ENCODE measurements at places on chromosomes 3 and 15.
A peak's percentile ranks its signal among the peaks of the same experiment; 100 is the strongest.

DNA sequence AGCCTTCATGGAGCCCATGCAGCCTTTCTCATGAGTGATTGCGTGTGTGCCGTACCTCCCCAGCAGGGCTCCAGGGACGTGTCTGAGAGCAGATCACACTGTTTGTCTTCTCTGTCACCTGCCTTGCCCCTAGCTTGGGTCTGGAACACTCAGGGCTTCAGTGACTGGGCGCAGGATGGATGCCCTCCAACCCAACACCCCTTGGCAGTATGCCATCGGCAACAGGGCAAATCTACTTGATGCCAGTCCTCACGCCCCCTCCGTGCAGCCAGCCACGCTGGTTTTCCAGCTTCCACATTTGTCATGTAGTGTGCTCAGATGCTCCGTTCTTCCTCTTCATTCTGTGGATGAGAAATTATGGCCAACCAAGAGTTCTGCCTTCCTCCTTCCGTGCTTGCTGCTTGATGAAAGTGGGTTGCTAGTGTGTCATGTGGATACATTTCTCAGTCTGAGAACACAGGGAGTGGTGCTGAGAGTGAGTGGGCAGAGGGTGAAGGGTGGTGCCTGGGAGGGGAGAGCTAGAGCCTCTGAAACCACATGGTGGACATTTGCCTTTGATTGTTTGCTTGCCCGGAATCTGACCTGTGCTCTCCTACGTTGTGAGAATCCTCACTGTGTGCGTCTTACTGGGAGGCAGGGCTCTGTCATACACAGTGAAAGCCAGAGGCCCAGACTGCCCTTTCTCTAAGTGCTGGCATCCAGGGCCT, 97.2 kb downstream of the FAM43A start:
- DNase-seq, result peak; percentile 82

DNA sequence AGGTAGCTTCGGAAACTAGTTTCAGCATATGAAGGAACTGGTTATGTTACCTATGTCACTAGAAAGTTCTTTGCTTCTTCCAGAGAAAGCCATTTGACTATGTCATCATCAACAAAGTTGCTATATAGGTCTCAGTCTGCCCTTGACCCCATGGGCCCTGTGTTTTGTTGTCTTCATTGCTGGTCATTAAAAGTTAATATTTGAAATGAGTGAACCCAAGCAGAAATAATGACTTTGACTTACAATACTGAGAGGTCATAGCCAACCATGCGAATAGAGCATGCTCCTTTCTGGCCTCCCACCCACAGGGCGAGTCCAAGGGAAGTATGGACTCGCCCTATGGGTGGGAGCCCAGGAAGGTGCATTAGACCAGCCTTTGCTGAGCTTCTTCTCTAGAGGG, 40.9 kb downstream of the APH1B start:
- no peak for DNase-seq

DNA sequence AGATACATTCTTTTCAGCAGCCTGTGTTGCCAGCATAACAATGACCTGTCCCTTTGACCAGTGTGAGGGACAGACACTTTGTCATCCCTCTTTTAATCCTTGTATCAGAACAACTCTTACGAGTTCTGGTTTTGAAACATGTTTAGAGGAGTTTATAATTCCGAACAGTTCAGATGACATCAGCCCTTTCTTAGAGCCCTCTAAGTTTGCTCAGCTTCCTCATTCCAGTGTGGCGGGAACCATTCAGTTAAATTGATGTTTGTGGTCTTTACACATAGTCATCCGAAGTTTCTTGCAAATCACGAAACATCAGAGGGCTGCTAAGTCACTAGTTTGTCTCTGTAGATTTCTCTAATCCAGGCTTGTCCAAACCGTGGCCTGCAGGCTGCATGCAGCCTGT, 102.5 kb downstream of the AKAP13 start:
- DNase-seq, result no peak

DNA sequence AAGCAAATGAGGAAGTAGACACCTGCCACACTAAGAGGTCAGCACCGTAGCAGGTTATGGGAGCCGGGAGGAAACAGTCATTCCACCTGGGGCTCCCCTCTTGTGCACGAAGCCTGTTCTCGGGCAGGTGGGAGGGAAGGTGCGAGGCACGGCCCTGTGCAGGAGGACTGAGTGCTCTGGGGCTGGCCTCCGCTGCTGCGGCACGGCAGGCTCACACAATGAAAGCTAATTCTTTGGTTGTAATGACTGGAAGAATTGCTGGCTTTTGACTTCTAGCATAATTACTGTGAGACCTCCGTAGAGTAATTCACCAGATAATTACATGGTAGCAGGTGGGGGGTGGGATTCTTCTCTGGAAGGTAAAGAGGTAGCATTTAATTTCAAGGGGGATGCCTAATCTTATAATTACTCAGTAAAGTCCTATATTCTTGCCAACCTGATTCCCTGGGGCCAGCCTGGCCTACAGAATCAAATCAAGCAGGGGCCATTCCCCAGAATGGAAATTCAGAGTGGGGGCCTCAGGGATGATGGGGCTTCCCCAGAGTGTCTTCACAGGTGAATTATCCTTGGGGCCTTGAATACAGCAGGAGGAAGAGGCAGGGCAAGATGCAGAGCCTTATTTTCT, 129.1 kb downstream of the TPRA1 start:
- no peak for DNase-seq

GRCh38 chr15:81061490-81062253, 60.9 kb downstream of the TLNRD1 start:
- no peak for DNase-seq

GRCh38 chr15:64763021-64763420, 12.4 kb downstream of the RBPMS2 start:
- DNase-seq, result no peak

DNA sequence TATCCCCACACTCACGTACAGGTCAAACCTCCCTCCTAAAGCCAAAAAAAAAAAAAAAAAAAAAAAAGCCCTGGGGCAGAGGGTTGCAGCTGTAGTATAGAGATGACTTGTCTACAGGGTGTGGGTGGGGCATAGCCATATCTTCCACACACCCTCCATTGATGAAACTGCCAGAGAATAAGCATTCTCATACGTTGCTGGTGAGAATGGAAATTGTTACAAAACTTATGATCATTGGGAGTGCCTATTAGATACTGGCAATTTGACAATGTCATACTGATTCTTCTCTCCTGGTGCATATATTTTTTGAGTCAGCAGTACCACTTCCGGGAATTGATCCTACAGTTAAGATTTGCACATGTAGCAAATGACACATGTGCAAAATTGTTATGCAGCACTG, 11.0 kb upstream of the CTNNB1 start:
- no peak for DNase-seq

DNA sequence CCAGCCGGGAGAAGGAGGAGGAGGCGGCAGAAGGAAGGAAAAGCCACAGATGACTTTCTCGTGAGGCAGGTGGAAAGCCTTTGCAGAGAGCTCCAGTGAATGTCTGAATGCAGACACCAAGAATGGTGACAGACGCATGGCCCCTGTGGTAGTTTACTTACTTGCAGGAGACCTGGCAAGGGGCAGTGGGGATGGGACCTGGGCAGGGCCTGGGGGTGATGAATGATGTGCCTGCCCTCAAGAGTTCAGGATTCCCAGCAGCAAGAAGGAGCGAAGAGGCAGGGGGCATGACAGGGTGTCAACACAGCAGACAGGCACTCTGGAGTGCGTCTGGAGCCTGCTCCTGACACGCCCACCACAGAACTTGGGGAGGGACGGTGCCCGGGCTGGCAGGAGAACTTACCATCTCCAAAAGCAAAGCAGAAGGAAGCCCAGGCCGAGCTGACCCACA, 260.5 kb upstream of the LYSMD4 start:
- DNase-seq, result no peak

DNA sequence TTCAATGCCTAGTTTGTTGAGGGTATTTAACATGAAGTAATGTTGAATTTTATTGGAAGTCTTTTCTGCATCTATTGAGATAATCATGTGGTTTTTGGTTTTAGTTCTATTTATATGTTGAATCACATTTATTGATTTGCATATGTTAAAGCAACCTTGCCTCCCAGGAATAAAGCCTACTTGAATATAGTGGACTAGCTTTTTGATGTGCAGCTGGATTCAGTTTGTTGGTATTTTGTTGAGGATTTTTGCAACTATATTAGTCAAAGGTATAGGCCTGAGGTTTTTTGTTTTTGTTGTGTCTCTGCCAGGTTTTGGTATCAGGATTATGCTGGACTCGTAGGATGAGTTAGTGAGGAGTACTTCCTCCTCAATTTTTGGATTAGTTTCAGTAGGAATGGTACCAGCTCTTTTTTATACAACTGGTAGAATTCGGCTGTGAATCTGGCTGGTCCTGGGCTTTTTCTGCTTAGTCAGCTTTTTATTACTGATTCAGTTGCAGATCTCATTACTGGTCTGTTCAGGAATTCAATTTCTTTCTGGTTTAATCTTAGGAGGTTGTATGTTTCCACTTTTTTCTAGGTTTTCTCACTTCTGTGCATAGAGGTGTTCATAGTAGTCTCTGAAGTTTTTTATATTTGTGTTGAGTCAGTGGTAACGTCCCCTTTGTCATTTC, 209.8 kb upstream of the RBMS3 start:
- no peak for DNase-seq
